ENCODE measurements at places on chromosomes 7 and 10. TPM values are rescaled to one million over a fixed set of nuclear protein-coding genes. Genes with fewer than 3 reads are reported as not detected.

Gene PIK3AP1
- 5.1 TPM for total RNA-seq

Gene NPFFR1
- 0.02 TPM for total RNA-seq

Gene CNTNAP2
- not detected for total RNA-seq

Gene SKIDA1
- total RNA-seq = 0.41 TPM

Gene POR
- 42.7 TPM for total RNA-seq

Gene UROS
- 31.6 TPM for total RNA-seq

Gene NEUROG3
- not detected for total RNA-seq

Gene PAPOLB
- not detected for total RNA-seq

Gene AS3MT
- 0.67 TPM for total RNA-seq

Gene TSPAN12
- not detected for total RNA-seq

Gene LIPN
- not detected for total RNA-seq

Gene TCERG1L
- not detected for total RNA-seq

Gene GALNT17
- not detected for total RNA-seq

Gene SDK1
- 6.1 TPM for total RNA-seq

Gene PLA2G12B
- total RNA-seq = not detected

Gene SFTPA1
- not detected for total RNA-seq

Gene CRYGN
- 0.53 TPM for total RNA-seq
